Aorta (tissue), 5 donors: ENCODE measurements at places on chromosomes 6 and 20. TPM values are rescaled to one million over a fixed set of nuclear protein-coding genes. Genes with fewer than 3 reads are reported as not detected.

DNA sequence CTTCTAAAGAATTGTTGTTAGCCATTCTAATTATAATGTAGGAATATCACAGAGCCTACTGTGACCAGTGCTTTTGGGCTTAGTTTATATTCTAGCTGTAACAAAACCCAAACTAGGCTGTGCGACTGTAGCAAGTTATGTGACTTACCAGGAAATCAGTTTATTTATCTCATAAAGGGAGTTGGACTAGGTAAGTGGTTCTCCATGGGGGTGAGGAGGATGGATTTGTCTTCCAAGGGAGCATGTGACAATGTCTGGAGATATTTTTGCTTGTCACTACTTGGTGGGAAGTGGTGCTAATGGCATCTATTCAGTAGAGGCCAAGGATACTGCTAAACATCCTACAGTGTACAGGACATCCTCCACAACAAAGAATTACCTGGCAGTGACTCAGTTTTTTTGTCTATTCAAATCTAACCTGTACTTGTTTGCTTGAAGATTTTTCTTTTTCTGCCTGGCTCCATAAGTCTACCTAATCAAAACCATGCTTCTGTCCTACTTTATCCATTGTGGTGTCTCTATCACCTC is 32.5 kb downstream of the ZFAND3 start:
- H3K27me3 ChIP-seq = no peaks in the 10 kb centered on the region
- H3K27ac ChIP-seq = no peak overlapping the region
- H3K36me3 ChIP-seq = no peaks in the 10 kb centered on the region
- DNase-seq = no peak
- H3K4me3 ChIP-seq = no peak overlapping the region

- H3K27ac ChIP-seq = no peak overlapping the region
- no peaks in the 10 kb centered on the region for H3K36me3 ChIP-seq
- H3K4me3 ChIP-seq = no peak overlapping the region
- no peaks in the 10 kb centered on the region for H3K4me1 ChIP-seq
- H3K27me3 ChIP-seq = no peaks in the 10 kb centered on the region
Measured at GRCh38 chr6:144466716-144467115, 181.6 kb downstream of the UTRN start.

DNA sequence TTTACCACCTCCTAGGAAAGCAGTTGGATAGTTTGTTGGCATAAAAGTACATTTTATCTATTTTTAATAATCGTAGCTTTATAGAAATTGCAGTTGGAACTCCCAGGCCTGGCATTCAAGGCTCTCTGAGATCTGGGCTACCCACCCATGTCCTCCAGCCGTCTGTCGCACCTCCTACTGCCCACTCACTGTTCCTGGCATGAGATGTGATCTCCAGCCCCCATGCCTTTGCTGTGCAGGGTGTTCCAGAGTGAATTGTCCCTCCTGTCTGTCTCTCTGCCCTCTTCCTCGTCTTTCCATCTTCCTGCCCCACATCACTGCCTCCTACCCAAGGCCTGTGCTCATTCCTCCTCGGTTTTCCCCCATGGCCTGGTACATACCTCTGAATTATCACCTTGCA is 50.7 kb downstream of the PTPN1 start:
- no peaks in the 10 kb centered on the region for H3K27me3 ChIP-seq
- H3K4me3 ChIP-seq = no peak overlapping the region
- H3K27ac ChIP-seq = no peak overlapping the region
- no peaks in the 10 kb centered on the region for H3K4me1 ChIP-seq

Gene SLC17A1
- not detected for total RNA-seq

Gene TMEM170B
- 7.3 TPM for total RNA-seq

Gene TREM1
- 18.4 TPM for total RNA-seq

DNA sequence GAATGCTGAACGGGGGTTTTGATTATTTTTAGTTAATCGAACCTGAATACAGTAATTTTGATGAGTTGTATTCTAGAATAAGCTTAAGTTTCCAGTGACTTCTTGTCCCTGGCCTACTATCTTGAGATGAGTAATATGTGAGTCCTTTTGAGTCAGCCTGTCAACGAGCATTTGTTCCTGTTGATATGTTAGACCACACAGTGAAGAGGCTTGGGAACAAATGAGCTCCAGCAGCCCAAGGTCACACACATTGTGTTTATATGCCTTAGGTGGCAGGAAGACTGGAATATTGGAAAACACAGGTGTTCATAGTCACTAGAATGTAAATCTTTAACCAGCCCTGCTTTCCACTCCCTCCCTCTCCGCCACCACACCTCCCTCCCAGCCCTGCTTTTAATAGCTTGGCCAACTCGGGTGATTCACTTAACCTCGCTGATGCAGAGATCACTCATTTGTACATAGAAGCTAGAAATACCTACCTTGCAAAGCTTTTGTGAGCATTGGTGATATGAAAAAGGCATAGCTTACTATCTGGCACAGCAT is 9.1 kb downstream of the SMPDL3A start:
- no peaks in the 10 kb centered on the region for H3K27me3 ChIP-seq
- H3K4me3 ChIP-seq = no peak overlapping the region
- H3K4me1 ChIP-seq = no peaks in the 10 kb centered on the region
- H3K27ac ChIP-seq = no peak overlapping the region
- no peak for DNase-seq
- H3K36me3 ChIP-seq = no peaks in the 10 kb centered on the region

DNA sequence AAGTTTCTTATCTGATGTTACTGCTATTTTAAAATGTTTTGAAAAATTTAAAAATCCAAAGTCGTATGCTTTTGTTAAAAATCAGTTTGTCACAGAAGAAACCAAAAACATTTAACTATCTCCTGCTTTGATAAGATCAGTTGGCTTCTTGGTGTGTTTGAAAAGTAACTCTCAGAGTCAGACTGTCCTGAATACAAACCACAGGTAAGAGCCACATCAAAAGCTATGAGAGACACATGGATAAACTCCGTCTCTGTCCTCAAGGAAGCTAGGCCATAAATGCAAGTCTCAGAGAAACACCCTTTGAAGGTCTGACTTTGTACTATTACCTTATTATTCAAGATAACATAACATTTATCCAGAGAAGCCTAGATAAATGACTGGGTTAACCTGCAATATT is 7.7 kb downstream of the HBS1L start:
- no peak overlapping the region for H3K4me3 ChIP-seq
- H3K4me1 ChIP-seq = peaks cover 2% of the 10 kb centered on the region
- DNase-seq = no peak
- H3K27ac ChIP-seq = no peak overlapping the region

Gene ANGPT4
- 0.33 TPM for total RNA-seq

Gene DCDC2
- total RNA-seq = not detected

DNA sequence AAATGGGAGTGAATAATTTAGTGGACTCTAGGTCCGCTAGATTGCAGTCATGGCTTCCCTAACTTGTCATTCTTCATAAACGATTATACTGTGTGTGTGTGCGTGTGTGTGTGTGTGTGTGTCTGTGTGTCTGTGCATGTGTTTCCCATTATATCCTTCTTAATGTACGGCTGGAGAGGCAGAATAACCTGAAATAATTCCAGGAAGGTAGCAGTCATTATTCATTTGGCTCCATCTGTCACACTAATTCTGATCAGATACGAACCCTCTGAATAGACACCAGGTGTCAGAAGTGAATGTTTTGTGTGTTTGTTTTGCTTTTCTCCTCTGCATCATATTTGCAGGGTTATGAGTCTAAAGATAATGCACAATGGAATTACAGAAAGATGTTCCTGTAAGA is 372.9 kb downstream of the DOK5 start:
- no peaks in the 10 kb centered on the region for H3K36me3 ChIP-seq
- H3K27me3 ChIP-seq = no peaks in the 10 kb centered on the region
- no peak for DNase-seq
- no peak overlapping the region for H3K27ac ChIP-seq
